BJ (cell line): ENCODE measurements at places on chromosomes 16 and 17.

- DNase-seq = no peak
Measured at GRCh38 chr17:65515959-65516948, 45.2 kb downstream of the AXIN2 start.

DNA sequence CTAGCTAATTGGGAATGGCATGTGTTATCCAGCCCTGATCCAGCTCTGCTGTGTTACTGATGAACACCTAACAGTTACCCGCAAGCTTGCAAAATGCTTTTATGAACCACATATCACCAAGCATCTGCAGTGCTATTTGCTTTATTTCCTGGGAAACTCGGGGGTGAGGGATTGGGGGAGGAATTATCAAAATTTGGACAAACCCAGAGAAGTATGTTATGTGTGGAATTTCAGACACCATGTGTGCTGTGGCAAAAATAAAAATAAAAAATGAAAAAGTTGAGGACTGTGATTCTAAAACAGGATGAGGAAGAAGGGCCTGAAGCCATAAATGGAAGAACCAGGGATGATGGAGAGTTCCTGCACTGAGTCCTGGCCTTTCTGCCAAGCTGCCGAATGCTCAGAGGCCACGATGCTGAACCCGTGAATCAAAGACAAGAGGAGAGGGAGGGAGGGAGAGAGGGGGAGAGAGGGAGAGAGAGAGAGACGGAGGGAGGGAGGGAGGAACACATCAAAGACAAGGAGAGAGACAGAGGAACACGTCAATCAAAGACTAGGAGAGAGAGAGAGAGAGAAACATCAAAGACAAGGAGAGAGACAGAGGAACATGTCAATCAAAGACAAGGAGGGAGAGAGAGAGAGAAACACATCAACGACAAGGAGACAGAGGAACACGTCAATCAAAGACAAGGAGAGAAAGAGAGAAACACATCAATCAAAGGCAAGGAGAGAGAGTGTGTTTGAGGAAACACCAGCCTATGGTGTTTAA, 89.8 kb downstream of the MRM3 start:
- no peak for DNase-seq

DNA sequence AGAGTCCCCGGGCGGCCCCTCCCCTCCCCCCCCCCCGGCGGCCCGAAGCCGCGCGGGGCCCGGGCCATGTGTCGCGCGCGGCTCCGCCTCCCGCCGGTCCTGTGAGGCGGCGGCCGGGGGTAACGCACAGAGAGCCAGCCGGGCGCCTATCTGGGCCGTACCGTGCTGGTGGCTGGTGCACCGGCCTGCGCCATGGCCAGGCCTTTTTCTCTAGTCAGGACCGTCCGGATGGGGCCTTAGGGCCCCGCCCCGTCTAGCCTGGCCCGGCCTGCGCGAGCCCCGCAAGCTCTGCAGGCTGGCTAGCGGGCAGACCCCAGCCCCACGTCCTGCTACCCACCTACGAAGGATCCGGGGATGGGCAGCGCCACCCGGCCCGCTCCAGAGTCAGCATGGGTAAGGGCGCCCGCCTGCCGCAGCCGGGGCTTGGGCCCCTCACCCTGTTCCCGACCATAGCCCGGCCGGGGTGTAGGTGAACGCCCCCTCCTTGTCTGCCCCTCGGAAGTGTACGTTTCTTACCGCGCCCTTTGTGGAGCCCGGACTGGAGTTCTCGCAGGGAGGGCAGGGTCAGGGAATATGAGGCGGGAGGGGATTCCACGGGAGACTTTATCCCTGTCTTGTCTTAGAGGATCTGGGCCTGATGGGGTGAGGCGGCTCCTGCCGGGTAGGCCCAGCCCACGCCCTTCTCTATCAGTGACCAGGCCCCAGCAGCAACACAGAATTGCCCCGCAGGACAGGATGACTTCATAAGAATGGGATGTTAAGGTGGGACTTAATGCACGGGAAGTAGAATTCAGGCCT, at the start of gene CENPT:
CENPT (minus strand) TSS at position 630 of the 798 bp plus-strand sequence. CDS start 13,834 bp downstream, outside the sequence.
- no peak for DNase-seq

DNA sequence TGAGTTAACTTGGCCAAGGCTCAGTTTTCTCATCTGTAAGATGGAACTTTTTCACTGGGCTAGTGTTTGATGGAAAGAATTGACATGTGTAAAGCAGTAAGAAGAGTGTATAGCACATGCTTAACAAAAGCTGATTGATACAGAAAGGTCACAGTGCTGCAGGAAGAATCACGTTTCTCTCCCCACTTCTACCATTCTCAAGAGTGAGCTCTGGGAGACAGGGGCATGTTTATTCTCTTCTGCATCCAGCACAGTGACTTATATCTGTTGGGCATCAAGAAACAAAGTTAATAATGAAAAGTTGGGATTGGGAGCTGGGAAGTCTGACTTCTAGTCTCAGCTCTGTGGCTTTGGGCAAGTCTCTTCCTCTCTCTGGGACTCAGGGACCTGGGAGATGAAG, 55.3 kb downstream of the IRX3 start:
- no peak for DNase-seq

DNA sequence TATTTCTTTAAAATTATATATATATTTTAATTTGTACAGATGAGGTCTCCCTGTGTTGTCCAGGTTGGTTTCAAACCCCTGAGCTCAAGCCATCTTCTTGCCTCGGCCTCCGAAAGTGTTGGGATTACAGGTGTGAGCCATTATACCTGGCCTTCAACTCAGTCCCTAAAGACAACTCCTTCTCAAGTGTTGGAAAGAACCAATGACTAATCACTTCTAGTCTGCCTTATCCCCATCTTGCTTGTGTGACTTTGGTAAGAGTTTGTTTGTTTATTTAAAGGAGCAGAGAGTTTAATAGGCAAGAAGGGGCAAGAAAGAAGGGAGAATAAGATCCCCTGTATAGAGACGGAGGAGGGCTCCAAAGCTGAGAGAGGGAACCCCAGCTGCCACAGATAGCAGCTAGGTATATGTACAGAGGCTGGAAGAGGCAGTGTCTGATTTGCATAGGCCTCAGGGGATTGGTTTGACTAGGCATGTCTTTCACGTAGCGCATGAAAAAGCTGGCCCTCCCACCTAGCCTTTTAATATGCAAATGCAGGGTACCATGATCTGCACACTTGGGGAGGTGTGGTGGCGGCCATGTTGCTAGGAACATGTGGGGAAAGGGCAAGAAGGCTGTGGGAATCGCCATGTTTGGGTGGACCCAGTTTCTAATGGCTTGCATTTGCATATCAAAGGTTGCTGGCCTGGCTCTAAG, 21.5 kb downstream of the ABCC1 start:
- DNase-seq = no peak

GRCh38 chr16:23667355-23667659, 11.4 kb upstream of the PLK1 start:
- DNase-seq = no peak

GRCh38 chr17:6661464-6661848, 9.9 kb downstream of the C17orf100 start:
- DNase-seq = no peak

DNA sequence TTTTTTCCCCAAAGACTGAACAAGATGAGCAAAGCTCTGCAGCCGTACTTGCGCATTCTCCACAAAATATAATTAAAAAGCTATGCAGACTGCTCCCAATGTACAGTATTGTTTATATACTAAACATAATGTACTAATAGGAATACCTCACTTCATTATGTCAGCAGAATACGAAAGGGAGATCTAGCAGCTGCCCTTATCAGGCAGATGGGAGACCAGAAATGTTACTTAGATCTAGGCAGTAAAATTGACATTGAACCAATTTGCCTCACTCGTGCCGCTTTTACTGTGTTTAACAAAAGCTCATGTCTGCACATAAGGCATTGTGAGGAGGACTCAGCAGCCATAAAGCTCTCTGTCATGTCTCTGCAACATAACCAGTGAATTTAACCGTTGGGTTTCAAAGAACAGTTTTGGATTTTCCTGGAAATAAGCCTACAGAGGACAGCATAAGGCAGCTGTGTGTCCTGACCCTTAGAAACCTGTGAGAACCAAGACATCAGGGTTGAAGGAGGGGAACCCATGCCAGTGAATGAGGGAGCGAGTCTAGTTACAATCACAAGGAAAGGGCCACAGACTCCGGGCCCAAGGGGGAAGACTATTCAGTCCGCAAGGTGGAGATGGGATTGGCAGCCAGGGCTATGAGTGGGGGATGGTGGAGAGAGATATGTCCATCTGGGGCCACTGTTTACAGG, 71.4 kb downstream of the GNAO1 start:
- DNase-seq = no peak

- no peak for DNase-seq
Measured at GRCh38 chr17:63686138-63686685, 13.7 kb downstream of the LIMD2 start.

DNA sequence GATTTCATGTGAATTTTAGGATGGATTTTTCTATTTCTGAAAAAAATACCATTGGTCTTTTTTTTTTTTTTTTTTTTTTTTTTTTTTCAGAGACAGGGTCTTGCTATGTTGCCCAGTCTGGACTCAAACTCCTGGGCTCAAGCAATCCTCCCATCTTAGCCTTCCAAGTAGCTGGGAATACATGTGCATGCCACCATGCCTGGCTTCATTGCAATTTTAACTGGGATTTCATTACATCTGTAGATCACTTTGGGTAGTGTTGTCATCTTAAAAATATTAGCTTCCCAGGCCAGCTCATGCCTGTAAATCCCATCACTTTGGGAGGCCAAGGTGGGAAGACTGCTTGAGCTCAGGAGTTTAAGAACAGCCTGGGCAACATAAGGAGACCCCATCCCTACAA, 54.8 kb downstream of the TOM1L2 start:
- DNase-seq = no peak

GRCh38 chr17:74569020-74570003, 2.0 kb upstream of the CD300H start:
- DNase-seq = peak; percentile 35

- DNase-seq = no peak
Measured at GRCh38 chr16:87619360-87620200, 17.3 kb downstream of the JPH3 start.

DNA sequence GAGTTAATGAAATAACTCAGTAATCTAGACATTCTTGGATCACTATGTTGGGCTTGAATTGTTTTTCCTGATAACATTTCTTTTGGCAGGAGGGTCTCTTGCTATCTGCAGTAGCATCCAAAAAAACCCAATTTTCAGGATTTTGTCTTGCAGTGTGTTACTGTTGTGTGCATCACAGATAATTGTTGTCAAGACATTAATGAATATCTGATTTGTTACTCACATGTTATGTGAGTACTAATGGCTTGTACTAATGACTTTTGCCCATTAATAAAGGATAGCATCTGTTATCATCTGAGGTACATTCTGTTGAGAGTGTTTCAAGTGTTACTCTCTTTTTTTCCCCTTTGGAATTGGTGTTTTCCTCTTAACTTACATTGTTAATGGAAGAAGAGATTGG, 10.0 kb downstream of the PRKAR1A start:
- no peak for DNase-seq

DNA sequence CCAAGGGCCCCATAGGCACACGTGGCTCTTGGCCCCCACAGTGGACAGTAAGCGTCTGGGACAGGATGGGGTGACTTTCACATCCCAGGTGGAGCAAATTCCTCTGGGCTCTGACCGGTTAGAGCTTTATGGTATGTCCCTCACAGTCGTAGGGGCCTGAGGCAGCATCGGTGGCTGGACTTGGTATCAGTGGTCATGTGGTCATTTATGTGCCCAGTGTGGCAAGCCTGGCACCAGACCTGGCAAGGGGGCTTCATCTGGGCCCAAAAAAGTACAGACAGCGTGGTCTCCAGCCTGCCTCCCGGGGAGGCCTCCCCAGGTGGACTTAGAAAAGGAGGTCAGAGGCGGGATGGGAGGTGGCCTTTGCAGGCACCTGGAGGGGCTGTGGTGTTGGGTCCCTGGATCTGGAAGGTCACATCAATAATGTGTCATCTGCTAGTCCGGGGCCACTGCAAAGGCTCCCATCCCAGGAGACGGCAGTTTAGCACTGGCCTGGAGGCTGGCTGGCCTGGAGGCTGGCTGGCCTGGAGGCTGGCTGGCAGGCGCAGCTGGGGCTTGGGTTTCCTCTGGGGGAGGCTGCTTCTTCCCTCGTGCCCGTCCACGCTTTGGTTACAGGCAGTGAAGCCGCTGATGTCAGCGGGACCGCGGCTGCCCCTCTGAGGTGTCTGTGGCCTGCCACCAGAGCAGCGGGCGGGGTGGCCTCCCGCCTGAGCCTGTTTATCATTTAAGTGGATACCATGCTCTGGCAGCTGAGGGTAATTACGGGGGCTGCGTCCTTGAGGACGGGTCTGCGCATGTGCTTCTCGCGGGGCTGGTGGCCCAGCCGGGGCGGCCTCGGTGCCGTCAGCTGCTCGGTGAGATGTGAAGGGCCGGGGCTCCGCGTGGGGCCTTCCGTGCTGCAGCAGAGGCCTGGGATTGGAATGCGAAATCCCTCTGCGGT, 20.7 kb upstream of the CBX4 start:
- DNase-seq = no peak

DNA sequence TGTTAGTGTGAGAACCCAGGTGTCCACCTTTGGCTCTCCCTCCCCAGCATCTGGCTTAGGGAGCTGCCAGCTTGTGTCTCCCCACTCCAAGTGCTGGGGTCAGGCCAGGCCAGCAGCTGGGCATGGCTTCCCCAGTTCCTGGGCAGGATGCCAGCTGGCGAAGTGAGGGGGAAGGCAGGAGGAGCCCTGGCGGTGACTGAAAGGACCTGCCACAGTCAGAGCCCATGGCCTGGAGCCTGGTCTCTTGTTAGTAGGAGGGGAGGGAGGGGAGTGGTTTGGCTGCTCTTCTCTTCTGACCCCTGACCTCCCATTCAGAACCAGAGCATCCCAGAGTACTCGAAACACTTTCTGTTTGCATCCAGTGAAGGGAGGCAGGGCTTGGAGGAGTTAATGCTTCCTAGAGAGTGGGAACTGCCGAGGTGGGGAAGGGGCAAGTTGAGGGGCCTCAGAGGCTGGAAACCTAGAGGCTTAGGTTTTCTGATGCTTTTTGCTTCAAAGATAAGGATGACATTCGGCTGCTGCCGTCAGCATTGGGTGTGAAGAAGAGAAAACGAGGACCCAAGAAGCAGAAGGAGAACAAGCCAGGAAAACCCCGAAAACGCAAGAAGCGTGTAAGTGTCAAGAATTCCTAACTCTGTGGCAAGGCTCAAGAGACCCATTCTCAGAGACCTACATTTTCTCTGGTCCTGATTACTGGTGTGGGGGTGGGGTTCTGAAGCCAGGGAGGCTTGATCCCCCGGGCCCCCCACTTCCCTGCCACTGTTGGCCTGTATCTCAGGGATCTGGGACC, 772 bp downstream of the CHD3 start:
- DNase-seq = peak; percentile 40

GRCh38 chr17:55348749-55349354, 72.8 kb downstream of the MMD start:
- no peak for DNase-seq

GRCh38 chr17:76585649-76586593, at the start of gene ST6GALNAC2:
TSS of gene ST6GALNAC2 (minus strand) at chr17:76585860. CDS start at chr17:76585808, 52 bp downstream.
- no peak for DNase-seq

- no peak for DNase-seq
Measured at GRCh38 chr17:51913491-51914205, 244.9 kb downstream of the CA10 start.

- no peak for DNase-seq
Measured at GRCh38 chr16:10297341-10298006, 88.4 kb upstream of the ATF7IP2 start.
